Fibroblast of skin of scalp (primary cell): ENCODE measurements at places on chromosomes 5 and 9.

- DNase-seq: peak; percentile 96
These were observed 318.6 kb upstream of the RGMB start for GRCh38 chr5:98454904-98455303.

DNA sequence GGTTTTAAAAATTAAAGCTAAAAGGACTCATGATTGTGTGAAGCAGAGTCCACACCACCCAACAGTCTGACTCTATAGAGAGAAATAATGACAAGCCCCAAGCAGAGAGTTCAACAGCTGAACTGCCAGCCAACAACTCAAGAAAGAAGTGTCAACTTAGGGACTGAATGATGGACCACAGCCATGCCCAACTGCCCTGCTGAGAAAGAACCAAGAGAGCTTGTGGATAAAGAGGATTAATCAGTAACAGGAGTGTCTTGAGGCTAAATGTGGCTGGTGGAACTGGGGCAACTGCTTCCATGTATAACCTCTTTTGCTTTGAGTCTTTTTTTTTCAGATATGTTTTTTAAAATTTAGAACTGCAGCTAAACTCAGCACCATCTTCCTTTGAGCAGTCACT lies 109.3 kb downstream of the HSD17B3 start:
- DNase-seq: no peak

- DNase-seq: peak; percentile 23
These were observed 14.7 kb downstream of the BICD2 start for GRCh38 chr9:92749934-92750315.

DNA sequence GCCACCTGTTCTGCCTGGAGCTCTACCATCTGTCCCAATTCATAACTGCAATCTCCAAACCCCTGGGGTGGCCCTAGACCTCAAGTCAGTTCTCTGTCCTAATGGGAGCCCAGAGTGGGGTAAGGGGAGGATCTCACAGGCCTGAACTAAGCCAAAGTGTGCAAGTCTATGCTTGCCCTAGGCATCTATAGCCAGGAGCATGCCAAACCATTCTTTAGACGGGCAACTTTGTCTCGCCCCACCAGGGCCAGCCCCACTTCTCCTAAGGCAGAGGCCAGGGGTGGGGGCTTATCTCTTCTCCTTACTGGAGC lies 3.3 kb downstream of the ACSL6 start:
- DNase-seq: no peak

DNA sequence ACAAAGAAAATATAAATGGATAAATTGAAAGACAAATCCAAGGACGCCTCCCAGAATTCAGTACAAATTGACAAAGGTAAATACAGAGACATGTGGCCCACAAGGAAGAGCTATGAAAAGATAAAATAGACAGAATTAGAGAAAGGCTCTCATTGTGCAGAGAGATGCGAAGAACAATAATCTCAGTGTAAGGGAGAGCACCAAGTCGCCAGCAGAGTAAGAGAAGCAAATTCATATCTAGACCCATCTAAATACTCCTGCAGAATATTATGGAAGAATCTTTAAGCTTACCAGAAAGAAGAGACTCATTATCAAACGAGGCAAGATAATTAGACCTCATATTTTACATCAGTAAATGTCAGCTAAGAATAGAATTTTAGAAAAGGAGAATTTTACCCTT lies 101.7 kb upstream of the ITGA1 start:
- DNase-seq: no peak

DNA sequence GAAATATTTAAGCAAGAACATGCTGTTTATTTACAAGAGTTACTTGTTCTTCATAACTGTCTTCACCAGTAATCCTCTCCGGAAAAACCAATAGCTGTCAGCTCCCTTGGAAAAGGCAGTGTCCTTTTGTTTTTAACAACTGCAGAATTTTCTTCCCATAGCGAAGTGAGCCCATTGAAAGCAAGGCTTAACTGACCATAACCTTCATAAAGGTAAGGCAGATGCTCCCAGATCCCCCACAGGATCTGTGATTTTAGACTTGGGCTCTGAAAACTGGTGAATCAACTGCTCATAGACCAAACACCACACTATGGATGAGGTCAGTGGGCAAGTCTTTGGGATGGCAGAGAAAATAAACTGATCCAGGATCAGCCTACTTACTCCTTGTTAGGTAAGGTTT lies 155.0 kb downstream of the GLIS3 start:
- no peak for DNase-seq

DNA sequence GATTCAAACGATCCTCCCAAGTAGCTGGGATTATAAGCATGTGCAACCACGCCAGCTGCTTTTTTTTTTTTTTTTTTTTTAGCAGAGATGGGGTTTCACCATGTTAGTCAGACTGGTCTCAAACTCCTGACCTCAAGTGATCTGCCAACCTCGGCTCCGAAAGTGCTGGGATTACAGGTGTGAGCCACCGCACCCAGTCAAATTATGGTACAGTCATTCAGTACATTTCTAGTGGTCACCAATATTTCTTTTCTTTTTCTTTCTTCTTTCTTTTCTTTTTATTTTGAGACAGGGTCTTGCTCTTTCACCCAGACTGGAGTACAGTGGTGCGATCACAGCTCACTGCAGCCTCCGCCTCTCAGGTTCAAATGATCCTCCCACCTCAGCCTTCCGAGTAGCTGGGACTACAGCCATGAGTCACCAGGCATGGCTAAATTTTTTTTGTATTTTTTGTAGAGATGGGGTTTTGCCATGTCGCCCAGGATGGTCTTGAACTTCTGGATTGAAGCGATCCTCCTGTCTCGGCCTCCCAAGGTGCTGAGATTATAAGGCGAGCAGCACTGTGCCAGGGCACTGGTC lies 25.4 kb upstream of the DCP2 start:
- DNase-seq: no peak

GRCh38 chr9:136303825-136304416 lies at the start of gene CCDC187:
TSS of gene CCDC187 (minus strand) at chr9:136304094. CDS start at chr9:136303830, 264 bp downstream.
- no peak for DNase-seq

- peak; percentile 20 for DNase-seq
These were observed 5.7 kb upstream of the SEC16A start for GRCh38 chr9:136488247-136489214.

DNA sequence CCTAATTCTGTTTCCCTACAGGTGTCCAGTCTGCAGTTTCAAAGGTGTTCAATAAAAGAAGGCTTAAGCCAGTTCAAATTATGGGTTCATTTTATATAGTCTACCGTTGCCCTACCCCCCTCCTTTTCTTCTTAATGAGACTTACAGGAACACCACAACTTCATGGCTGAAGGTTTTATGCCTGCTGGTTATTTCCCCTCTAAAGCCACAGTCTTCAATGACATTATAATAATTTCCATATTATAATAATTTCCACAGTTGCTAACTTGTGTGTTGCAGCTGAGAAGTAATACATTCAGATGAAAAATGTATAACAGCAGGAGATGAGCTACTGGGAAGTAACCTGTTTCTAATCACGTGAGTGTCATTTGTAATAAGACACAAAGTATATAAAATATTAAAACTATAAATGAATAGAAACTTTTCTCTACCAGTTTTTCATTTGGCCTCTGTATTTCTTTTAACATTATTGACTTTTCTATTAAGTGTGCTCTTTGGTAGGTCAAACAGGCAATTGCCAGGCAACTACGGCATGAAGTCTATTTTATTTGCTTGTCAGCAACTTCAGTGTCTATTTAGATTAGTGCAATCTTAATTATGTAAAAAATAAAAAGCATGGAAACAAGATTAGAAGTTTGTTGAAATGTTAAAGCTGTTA lies 120.5 kb upstream of the HMHB1 start:
- no peak for DNase-seq

GRCh38 chr5:98909363-98909762 lies 19.4 kb downstream of the CHD1 start:
- DNase-seq: peak; percentile 25

DNA sequence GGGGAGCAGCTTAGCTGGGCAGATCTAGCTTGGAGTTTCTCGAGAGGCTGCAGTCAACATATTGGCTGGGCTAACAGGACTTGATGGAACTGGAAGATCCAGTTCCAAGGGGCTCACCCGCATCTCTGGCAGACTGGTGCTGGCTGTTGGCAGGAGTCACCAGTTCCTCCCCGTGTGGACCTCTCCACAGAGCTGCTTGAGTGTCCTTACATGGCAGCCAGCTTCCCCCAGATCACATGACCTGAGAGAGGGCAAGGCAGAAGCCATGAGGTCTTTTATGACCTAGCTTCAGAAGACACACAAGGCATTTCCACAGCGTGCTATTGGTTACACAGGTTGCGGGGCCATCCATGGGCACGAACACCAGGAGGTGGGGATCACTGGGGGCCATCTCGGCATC lies 26.4 kb upstream of the RXRA start:
- no peak for DNase-seq

GRCh38 chr5:59126708-59127573 lies 544.1 kb downstream of the RAB3C start:
- peak; percentile 68 for DNase-seq

GRCh38 chr5:130066644-130067043 lies 162.4 kb downstream of the CHSY3 start:
- peak; percentile 65 for DNase-seq

DNA sequence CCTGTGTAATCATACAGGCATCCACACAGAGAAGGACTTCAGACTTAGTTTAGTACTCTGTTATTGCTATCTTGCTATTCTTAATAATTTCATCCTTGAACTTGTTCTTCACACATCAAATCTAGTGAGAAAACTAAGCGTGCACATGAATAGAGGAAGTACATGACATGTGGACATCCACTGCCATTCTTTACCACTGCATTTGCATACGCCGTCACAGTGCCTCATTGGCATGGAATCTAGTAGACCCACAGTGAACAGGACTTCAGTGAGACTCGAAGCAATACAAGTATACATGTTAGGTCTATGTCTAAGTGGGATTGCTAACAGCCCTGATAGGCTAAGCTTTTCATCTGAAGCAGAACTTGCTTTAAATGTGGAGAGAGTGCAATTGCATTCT lies 592.1 kb downstream of the TLE4 start:
- DNase-seq: no peak

- DNase-seq: peak; percentile 58
These were observed 118.7 kb upstream of the SNX2 start for GRCh38 chr5:122656160-122656559.

- DNase-seq: no peak
These were observed 52.9 kb downstream of the CFAP95 start for GRCh38 chr9:69873401-69873950.

GRCh38 chr9:18544456-18544855 lies 70.5 kb downstream of the ADAMTSL1 start:
- DNase-seq: no peak

GRCh38 chr9:16074963-16075362 lies 522.1 kb downstream of the CCDC171 start:
- DNase-seq: peak; percentile 56

GRCh38 chr5:14415024-14415697 lies 166.4 kb upstream of the OTULINL start:
- DNase-seq: peak; percentile 31

DNA sequence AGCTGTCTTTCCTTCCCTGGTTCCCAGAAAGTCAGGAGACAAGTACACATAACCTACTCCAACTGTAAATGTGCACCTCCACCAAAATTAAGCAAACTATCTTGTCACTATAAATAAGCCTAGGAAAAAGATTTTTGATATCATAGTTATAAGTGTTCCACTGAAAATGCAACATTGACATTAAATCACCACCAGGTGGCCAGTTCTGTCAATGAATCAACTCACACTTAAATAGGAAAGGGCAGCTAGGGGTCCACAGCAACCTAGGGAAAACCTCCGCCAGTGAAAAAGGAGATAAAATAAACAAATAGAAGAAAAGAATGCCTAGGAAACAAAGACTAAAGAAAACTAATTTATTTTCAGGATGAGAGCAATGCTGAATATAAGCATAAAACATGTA lies 243.0 kb upstream of the PTPRD start:
- peak; percentile 15 for DNase-seq

DNA sequence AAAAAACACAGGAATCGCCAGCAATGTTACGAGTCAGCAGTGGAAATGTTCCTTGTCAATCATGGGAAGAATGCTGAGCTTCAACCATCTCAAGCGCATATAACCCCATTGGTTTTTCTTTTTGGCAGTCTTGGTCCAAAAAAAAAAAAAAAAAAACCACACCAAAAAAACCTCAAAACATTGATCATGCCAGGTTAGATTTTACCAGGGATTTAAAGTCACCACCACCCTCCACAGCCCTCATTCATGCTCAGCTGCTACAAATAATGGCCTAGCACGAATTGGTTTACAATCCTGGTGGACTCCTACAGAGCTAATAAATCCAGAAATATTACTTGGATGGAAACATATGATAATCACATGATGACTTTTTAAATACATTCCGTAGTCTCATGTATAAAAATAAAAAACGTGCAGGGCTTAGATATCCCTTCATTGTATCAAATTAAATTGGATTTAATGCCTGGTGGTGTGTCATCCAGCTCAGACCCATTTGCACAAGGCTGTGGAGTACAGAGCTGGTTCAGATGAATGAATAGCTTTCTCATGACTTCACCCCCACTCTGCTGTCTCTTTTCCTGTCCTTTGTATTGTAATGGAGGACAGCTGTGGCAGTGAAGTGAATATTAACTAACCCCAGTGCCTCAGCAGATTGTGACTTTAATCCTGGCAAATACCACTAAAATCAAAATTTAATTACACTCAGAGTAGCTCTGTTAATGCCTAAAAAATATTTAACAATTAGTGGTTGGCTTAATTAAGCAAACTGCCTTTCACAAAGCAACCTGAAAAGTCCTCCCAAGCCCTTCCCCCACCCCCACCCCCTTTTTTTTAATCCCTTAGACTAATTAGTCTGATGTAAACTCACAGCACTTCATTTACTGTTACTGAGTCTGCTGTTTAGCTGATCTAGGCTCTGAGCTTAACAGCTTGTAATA lies 626.5 kb upstream of the ZNF608 start:
- DNase-seq: peak; percentile 77

GRCh38 chr5:14211818-14212803 lies 69.0 kb downstream of the TRIO start:
- DNase-seq: no peak

GRCh38 chr9:105678781-105679180 lies 15.6 kb upstream of the TMEM38B start:
- no peak for DNase-seq

- no peak for DNase-seq
These were observed 1206.0 kb upstream of the C9orf72 start for GRCh38 chr9:28779243-28779642.

GRCh38 chr9:108567571-108567970 lies 288.2 kb downstream of the ACTL7B start:
- no peak for DNase-seq

- DNase-seq: no peak
These were observed 2200.4 kb upstream of the C9orf72 start for GRCh38 chr9:29773676-29774075.

GRCh38 chr5:119808024-119808423 lies 178.7 kb downstream of the FAM170A start:
- no peak for DNase-seq

DNA sequence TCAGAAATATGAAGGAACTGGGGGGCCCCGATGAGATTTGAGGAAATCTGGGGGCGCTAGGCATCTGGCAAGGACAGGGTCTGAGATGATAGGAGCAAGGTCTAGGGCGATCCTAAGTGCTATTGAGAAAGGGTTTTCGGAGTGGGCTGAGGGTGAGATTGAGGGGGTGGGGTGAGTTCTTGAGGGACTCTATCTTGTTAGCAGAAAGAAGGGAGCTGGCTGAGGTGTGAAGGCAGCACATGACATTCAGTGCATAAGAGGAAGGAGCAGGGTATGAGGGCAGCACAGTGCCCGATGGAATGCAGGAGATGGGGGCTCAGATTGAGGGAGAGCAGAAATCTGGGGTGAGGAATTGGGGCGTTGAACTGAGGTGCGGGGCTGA lies 640 bp downstream of the TRIM32 start:
- DNase-seq: no peak
